NCI-H1436 treated with DMSO at 0.1 percent for 48 hours (cell line): ENCODE measurements at places on chromosomes 5 and 9.

DNA sequence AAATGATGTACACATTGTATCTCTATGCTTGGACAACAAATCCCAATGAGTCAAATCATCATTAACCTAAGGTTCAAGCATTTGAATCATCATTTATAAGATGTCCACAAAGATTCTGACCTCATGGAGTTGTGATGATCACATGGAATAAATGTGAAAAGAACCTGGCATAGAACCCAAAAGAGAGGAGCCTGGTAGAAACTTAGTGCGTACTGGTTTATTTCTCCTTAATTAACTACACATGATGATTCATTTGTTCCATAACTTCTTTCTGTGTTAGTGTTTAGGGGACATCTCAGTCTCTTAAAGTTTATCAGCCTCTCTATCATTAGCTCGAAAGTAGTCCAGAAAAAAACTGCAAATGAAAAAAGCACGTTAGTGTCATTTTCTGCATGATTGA lies 411.6 kb downstream of the BRINP1 start:
- no peak for DNase-seq

GRCh38 chr5:125868036-125868435 lies 555.2 kb upstream of the GRAMD2B start:
- no peak for DNase-seq

GRCh38 chr9:80732506-80732905 lies 956.8 kb downstream of the TLE1 start:
- DNase-seq, result no peak

DNA sequence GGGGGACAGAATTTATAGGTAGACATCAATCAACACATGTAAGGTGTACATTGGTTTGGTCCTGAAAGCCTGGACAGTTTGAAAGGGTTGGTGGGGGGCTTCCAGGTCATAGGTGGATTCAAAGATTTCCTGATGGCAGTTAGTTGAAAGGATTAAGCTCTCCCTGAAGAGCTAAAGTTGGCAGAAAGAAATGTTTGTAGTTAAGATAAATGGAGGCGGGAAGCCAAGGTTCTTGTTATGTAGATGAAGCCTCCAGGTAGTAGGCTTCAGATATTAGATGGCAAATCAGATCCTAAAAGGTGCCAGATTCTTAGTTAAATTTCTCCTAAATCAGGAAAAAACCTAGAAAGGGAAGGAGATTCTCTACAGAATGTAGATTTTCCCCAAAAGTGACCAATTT lies 9.0 kb upstream of the LRRTM2 start:
- DNase-seq, result no peak

DNA sequence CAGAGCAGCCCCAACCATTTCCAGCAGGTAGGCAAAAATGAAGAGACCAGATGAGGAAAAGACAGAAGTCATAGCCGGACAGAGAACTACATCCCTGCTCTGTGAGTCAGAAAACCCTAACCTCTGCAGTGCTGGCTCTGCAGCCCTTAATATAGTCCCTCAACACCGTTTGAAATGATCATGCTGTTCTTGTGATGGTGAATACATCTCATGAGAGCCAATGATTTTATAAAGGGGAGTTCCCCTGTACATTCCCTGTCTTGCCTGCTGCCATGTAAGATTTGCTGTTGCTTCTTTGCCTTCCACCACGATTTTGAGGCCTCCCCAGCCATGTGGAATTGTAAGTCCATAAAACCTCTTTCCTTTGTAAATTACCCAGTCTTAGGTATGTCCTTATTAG lies 216.8 kb upstream of the RFX3 start:
- no peak for DNase-seq

GRCh38 chr5:41707853-41708603 lies 162.2 kb downstream of the OXCT1 start:
- DNase-seq, result peak; percentile 4

DNA sequence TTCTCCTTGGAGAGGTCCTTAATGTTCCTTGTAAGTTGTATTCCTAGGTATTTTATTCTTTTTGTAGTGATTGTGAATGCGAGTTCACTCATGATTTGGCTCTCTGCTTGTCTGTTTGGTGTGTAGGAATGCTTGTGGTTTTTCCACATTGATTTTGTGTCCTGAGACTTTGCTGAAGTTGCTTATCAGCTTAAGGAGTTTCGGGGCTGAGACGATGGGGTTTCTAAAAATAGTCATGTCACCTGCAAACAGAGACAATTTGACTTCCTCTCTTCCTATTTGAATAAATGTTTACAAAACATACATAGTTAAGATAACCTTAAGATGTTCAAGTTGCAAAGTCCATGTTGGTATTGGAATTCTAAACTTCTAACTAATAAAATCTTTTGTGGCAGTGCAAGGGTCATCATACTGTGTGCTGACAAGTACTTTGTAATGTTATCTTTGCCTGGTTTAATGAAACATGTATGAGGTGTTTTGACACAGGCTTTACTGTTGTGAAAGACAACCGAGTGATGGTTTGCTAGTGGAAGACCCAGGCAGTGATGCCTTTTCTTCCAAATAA lies 286.2 kb downstream of the MRPS30 start:
- no peak for DNase-seq
